Fibroblast of skin of scalp (primary cell): ENCODE measurements at places on chromosomes 7 and 10.
A peak's percentile ranks its signal among the peaks of the same experiment; 100 is the strongest.

- no peak for DNase-seq
Observed at GRCh38 chr7:112042631-112043030, 163.6 kb downstream of the DOCK4 start.

DNA sequence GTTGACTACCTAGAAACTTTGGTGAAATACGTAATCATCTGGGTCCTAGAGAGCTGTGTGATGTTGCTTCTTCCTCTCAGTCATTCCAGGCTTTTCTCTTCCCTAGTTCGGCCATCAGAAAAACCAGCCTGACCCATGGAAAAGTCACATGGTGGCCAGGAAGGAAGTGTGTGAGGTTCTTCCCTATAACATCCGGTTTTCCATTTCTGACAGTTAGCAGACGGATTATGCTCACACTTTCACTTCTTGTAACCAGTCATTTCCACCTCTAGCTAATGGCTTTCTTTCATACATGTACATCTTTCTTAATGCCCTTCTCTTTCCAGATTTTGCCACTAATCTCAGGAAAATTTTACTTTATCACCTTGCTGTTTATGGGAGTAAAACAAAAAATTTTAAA, 110.0 kb upstream of the GLCCI1 start:
- DNase-seq, result no peak

GRCh38 chr10:114070710-114071109, 27.0 kb downstream of the ADRB1 start:
- no peak for DNase-seq

- DNase-seq, result peak; percentile 70
Observed at GRCh38 chr7:139776486-139777132, 1.2 kb downstream of the HIPK2 start.

DNA sequence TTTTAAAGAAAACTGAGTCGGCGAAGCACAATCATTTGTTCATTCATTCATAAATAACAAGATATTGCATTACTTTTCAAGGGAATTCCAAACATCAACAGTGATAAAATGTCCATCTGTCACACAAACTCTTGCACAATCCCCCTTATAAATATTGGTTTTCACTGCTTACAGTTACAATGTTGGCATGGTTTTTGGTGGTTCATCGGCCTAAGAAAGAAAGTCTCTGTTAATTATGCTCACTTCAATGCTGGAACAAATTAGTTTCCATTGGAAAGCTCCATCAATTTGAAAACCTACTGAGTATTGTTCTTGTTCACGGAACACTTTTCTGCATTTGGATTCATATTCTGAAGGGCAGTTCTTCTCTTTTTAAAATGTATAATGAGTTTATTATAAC, 188.5 kb downstream of the JAZF1 start:
- no peak for DNase-seq

DNA sequence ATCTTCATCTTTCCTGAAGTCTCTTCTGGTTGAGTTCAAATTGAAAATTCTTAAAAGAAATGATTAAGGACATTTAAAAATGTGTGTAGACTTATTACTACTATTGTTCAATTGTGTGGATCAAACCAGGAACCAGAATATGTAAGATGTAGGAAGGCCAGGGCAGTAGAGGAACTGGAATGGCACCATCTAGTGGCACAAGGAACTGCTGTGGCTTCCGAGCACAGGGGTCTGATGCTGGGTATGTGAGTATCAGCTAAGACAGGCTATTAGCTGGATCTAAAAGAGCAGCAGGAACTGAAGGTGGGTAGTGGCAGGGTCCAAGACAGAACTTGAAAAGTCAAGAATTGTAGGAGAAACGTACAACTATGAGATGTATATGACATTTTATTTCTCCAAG, 247.3 kb downstream of the SEMA3A start:
- peak; percentile 6 for DNase-seq

GRCh38 chr10:79483948-79484347, 28.4 kb upstream of the EIF5AL1 start:
- DNase-seq, result peak; percentile 92

DNA sequence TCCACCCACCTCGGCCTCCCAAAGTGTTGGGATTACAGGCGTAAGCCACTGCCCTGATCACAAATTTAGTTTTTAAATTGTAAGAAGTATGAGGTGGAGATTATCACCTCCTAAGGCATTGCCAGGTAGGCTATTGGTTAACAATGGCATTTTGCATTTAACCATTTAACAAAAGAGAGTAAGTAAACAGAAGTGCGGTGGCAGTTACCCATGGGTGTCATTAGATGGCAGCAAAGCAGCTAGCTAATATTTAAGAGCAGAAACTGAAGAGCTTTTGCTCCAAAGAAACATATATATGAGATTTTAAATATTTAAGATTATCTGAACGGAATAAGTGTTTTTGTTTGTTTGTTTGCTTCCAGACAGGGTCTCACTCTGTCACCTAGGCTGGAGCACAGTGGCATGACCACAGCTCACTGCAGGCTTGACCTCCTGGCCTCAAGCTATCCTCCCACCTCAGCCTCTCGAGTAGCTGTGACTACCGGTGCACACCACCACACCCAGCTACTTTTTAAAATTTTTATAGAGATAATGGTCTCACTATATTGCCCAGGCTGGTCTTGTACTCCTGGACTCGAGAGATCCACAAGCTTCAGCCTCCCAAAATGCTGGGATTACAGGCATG, 325.5 kb upstream of the C7orf33 start:
- peak; percentile 30 for DNase-seq

GRCh38 chr7:116577320-116577871, 52.6 kb downstream of the CAV1 start:
- DNase-seq, result peak; percentile 26

GRCh38 chr7:65002972-65003585, 3.4 kb downstream of the ERV3-1 start:
- no peak for DNase-seq
